ENCODE measurements at places on chromosomes 6 and 20.

DNA sequence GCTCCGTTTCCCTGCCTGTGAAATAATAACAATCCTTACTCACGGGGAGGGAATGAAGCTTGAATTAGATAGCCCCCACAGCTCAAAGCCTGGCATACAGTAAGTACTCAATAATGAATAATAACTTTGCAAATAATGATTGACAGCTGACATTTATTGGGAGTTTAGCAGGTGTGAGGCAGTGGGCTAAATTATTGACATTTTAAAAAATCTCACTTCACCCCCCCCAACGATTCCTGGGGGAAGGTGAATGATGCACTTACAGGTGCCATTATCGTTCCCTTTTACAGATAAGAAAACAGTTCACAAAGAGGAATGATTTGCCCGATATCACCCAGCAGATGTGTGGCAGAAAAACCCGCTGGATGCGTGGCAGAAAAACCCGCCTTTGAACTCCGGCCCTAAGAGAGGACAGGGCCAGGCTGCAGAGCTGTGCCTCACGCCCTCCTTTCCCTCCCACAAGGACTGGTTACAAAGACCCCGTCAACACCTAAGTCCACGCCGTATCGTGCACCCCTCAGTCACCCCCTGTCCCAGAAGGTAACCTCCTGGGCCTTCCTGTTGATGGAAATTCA, 114.2 kb upstream of the PTPN1 start:
- DNase-seq, result no peak

GRCh38 chr6:158500016-158500735, 59.7 kb upstream of the TMEM181 start:
- no peak for DNase-seq

DNA sequence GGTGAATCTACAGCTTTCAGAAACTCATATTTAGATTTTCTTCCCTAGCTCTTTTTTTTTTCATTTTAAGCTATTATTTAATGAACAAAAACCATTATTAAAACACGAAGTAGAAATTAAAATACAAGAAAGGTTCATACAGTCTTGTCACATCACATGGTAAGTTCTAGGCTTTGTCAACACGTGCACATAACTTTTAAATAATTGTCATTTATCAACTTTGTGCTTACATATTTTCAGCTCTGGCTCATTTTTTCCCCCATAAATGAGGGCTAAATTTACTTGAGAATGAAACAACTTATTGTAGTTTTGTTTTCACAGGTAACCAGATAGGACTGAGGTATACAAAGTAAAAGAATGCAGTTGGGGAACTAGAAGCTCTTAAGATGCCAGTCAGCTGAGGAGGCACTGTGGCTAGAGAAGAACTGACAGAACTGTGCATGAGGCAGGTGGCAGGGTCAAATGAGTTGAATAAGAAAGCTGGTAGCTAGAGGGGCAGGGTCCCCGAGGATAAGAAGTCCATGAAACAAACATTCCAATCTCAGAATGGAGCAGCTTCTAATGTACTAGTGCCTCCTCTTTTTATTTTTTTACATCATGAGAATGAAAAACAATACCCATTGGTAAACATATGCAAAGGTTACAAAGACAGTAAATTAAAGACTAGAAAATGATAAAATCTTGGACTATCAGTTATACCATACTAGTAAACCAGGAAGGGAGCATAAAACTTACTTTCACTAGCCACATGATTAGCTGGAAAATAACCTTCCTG, 141.5 kb downstream of the MYB start:
- no peak for DNase-seq

- no peak for DNase-seq
These were observed 16.7 kb upstream of the B3GAT2 start for GRCh38 chr6:70973604-70974003.

DNA sequence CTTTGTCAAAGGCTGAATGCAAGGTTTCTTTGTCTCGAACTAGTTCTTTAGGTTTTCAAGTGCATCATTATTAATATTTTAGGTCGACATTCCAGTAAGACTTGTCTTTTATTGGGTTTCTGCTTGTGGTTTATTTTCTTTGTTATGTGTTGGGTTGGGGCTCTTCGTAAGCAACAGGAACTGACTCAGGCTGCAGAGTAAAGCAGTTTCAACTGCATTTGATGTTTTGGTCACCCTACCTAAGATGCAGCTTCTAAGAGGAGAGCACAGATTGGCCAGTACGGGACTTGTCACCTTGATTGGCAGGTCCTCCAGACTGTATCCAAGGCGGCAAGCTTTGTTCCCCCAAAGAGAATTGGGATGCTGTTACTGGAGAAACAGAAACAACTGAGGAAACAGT, 149.5 kb upstream of the SULF2 start:
- DNase-seq, result no peak

GRCh38 chr20:61523145-61523544, 271.1 kb downstream of the CDH4 start:
- DNase-seq, result no peak

GRCh38 chr6:156828280-156828703, 51.1 kb downstream of the ARID1B start:
- DNase-seq, result no peak

- DNase-seq, result no peak
These were observed 6.1 kb upstream of the IFT52 start for GRCh38 chr20:43584448-43585136.

- no peak for DNase-seq
These were observed 129.6 kb downstream of the PLEKHG1 start for GRCh38 chr6:150729188-150729748.

DNA sequence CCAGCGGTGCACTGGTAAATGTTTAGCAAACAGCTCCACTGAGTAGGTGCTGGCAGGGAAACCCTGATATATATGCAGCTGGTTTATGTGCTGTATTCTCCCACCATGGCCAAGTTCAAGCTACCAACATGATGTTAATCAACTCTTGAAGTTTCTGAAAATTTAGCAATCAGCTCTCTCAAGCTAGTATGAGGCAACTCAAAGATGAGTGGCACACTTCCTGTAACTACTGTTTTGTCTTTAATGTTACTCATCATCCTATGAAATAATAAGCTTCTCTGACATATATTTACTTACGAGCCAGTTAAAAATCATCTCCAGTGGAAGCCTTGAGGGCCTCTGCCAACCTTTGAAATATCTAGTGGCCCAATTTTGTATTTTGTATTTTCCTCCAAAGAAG, 54.7 kb downstream of the TRMT6 start:
- DNase-seq, result no peak

DNA sequence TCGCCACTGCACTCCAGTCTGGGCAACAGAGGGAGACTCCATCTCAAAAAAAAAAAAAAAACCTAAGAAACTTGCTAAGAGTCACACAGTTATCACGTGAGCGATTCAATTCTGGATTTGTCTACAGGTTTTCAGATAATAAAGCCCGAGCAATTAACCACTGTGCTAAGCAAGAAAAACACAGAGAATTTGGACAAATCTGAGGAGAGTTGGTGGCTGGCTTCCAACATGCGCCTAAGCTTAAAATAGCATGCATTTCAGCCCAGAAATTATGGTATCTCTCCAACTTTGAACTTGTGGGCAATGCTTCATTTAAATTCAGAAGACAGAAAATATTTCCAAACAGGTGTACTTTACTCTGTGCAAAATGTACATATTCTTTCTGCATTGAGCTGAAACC, 232.9 kb downstream of the TSHZ2 start:
- DNase-seq, result no peak

DNA sequence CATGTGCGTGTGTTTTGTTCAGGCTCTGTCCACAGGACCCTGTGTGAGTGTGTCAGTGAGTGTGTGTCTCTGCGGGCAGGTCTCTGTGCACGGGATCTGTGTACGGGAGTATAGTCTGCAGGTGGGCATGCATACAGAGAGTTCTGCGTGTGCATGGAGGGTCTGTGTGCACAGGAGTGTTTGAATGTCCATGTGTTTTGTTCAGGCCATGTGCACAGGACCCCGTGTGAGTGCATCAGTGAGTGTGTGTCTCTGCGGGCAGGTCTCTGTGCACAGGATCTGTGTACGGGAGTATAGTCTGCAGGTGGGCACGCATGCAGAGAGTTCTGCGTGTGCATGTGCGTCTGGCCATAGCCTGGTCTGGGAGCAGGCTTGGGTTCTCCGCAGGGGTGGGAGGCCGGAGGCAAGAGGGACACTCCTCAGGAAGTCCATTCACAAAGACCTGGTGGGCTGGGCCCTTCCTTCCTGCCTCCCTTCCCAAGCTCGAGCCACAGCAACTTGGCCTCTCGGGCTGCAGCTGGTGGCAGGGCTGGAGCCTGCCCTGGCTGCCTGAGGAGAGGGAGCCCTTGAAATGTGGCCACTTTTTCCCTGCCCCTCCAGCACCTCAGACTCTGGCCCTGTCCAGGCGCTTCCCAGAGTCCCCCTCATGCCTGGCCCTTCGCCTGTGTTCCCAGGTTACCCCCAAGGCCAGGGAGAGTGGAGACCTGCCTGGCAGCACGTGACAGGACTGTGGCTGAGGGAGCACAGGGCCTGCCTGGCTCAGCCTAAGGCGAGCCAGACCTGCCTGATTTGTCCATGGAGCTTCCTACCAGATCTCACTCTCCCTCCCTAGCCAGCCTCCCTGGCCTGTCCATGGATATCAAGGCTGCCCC, 6.8 kb downstream of the HSPA12B start:
- DNase-seq, result no peak

DNA sequence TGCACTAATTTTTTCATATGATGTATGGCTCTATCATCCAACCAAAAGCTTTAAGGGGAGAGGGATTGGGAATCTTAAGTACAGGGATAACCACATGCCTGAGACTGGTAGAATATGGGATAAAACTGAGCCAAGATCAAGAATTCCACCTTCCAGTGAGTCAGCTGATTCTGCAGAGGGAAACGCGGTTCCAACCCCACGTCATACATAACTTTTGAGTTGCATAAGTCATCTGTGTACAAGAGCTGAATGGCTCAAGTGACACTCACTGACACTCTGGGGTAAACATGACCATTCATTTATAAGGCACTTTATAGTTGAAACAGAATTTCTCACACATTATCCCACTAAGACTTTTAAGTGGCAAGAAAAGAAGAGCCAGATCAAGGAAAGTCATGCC, 16.4 kb downstream of the TRIM27 start:
- DNase-seq, result no peak

All from activated T-helper 1 cell treated with anti-CD3 and anti-CD28 coated beads, Interleukin-2, amount 50 U/mL, for 16 hours (primary cell).